ENCODE measurements at places on chromosomes 3 and 15.

GRCh38 chr3:62446337-62446940 is 73.1 kb upstream of the FEZF2 start:
- peak; percentile 34 for ATAC-seq

DNA sequence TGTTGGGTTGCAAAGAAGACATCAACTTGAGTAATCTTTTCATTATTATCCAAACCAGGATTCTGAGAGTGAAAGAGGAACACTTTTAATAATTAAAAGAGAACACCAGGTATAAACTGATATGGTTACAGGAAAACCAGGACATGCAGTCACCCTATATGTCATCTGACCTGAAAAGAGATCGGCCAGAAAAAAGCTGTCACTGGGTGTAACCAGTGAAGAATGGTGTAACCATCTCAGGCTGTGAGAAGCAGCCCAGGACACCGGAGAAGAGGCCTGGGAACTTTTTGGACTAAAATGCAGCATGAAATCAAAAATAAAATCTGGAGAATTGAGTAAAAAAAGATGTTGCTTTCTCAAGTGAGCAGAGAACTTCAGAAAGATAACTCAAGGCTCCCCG is 10.1 kb upstream of the CCDC80 start:
- no peak for ATAC-seq

- no peak for ATAC-seq
Measured at GRCh38 chr3:159854500-159855124, 134.0 kb upstream of the IL12A start.

GRCh38 chr3:169512991-169513390 is 150.5 kb downstream of the MECOM start:
- ATAC-seq, result no peak

DNA sequence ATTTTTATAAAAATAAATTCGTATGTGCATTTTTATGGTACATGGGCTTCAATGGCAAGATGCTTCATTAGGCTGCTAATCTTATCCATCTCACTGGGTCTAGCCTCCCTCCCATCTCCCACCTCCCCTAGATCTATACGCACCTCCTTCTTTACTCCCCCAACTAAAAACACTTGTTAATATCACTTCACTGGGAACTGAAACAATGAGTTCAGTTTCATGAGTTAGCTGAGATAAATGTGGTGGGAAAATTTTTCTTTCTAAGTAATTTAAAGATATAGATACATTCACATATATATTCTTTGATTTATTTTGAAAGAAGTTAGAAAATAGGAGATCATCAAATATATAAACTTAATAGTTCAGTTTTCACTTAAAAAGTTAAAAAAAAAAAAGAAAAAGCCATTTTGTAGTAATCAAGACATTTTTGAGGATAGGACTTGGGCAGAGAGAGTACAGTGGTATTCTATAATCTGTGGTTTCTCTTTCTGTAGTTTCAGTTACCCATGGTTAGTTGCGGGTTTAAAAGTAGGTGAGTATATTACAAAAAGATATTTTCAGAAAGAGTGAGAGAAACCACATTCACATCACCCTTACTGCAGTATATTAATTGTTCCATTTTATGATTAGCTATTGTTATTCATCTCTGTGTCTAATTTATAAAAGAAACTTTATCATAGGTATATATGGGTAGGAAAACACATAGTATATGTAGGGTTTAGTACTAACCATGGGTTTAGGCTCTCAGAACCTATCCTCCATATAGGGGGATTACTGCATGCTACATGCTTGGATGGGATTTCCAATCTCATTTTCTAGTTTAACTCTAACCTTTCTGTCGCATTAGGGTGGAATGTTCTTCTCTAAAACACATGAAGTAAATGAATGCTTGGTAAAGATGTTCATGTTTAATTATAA is 316.0 kb upstream of the CBLB start:
- ATAC-seq, result peak; percentile 90

DNA sequence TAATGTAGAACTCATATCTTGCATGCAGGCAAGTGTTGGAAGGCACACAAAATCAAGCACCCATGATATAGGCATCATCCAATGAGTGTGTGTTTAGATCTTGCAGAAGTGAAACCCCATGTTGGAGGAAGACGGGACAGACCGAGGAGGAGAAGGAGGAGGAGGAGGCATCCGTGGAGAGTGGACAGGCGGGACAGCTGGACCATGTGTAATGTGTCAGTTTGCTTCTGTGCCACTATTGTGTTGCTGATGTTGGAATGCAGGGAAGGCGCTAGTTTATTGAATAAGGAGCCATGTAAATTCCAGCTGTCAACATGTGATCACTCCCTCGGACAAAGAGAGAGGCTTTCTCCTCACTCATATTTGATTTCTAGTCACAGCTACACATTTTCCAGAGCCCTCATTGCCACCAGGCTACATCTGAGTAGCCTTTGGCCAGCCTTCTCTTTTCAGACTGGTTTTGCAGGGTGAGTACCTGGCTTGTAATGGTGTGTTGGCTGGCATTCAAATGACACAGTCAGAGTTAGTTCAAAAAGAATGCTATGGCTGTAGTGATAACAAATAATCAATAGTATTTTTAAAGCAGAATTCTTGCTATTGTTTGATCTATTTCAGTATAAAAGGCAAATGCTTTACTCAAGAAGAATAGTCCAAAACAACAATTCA is 1037.6 kb upstream of the NR2F2 start:
- no peak for ATAC-seq

DNA sequence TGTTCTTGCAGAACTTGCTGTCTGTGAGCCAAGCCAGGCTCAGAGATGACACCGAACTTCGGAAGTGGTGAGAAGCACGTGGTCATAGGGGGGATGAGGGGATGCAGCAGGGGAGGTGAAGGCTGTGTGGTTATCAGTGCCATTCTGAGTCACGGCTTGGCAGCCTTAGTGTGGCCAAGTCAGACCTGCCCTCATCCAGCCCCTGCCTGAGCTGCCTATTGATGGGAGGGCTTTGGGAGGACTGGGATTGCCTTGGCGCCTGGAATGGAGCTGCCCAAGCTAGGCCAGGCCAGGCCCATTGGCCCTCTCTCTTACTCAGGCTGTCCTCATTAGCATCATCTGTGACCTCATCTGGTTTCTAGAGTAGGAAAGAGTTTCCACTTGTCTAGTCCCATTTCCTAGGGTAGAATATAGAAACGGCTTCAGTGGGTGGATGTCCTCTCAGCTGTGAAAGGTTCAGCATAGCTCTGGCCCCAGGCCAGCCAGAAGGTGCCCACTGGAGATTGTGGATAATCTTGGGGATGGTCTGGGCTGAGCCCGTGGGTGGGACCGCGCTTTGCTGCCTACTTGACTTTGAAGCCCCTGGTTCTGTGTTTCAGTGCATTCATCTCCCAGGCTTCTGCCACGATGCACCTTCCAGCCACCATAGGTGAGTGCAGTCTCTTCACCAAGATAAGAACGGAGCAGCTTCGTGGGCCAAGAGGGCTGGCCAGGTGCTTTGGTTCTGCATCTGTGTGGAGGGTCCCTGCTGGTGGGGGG is 7.2 kb downstream of the FAH start:
- peak; percentile 84 for ATAC-seq

- peak; percentile 95 for ATAC-seq
Measured at GRCh38 chr3:178982137-178982536, 89.5 kb downstream of the ZMAT3 start.
